Common myeloid progenitor, CD34-positive (primary cell): ENCODE measurements at places on chromosomes 7 and 10.

DNA sequence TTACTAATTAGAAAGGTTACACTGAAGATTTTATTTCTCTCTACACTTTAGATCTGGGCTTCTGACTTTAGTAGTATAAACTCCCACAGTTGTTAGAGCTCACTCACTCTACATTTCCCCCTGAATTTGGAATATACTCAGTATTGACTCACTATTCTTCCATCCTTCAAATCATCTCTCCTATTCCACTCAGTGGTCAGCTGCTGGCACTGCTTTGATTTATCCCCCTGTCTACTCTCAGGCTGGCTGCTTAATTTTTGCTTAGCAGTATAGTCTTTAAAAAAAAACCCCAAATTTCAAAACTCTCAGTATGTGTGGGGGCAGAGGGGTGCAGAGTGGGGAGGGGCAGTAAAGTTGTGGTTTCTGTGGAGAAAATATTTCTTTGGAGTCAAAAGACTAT lies 68.9 kb downstream of the CDK6 start:
- no peak for DNase-seq

GRCh38 chr7:55770778-55771177 lies 91.8 kb downstream of the SEPTIN14 start:
- no peak for DNase-seq

- DNase-seq, result no peak
These were observed 14.8 kb upstream of the SH2D4B start for GRCh38 chr10:80522756-80523363.

- DNase-seq, result no peak
These were observed 91.3 kb upstream of the C1QL3 start for GRCh38 chr10:16612981-16613355.

GRCh38 chr7:81990395-81990794 lies 220.5 kb upstream of the HGF start:
- DNase-seq, result no peak
